Activated CD4-positive, alpha-beta T cell treated with anti-CD3 and anti-CD28 coated beads, Interleukin-2, amount 10 ng/mL, durations not matched to agents 7 days and 5 days (primary cell): ENCODE measurements at places on chromosomes 7 and 10.

DNA sequence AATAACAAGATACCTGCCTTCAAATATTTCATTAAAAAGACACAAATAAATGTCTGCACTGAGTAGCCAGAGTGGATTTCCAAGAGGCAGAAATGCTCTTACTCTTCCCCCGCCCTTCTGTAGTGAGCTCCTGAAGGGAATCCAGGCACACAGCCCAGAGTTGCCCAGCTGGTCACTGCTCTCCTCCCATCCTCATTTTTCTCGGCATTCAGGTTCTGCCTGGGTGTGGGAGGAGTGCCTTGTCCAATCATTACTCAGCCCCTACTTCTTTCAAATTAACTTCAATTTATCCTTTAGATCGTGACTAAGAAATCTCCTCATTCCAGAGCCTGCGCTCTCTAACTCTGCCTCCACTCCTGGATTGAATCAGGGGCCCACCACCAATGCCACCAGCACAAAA, 12.2 kb downstream of the CCDC6 start:
- DNase-seq, result no peak

- no peak for DNase-seq
Measured at GRCh38 chr7:120989257-120990220, 1.0 kb downstream of the CPED1 start.

- DNase-seq, result no peak
Measured at GRCh38 chr7:127914693-127915092, 116.5 kb downstream of the LRRC4 start.

- peak; percentile 77 for DNase-seq
Measured at GRCh38 chr7:76318488-76319353, 16.2 kb downstream of the HSPB1 start.

DNA sequence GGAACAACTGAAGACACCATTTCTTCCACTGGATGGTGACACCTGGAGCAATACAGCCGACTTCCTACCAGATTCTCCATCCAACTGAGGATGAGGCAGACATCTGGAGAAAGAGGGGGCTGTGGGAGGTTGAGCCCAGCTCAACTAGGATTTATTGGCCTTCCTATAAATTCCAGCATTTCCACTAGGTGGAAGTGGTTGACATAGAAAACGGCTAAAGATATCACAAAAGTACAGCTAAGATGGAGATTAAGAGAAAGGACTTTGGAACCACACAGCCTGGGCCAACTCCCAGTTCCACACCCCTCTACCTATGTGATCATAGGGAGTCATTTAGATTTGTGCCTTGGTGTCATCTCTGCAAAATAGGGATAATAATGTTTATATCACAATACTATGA, 61.3 kb upstream of the CAV2 start:
- DNase-seq, result no peak

DNA sequence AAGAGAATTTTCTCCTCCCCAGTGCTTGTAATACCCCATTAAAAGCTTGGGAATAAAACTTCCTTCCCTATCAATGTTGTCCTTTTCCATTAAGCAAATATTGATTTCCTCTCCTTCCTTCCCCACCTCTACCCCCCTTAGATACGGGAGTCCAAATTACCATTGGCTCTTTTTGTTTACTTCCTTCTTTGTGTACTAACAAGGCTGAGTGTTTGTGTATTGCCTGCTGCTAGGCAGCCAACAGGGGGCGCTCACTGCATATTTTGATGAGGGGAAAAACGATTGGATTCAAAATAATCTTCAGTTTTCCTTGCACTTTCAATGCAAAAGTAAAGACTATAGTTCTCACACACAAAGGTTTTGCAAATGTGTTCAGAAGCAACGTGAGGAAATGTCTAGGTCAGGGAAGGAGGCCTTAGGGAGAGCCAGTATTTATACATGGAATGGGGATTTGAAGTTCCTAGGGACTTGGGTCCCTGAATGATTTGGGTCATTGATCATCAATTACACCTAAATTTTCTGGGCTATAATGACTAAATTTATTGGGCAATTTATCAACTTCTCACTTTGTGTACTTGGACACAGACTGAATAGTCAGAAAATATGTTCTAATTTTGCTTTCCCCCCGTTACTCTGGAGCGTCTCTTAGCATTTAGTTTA, 23.6 kb upstream of the VPS41 start:
- DNase-seq, result peak; percentile 58

DNA sequence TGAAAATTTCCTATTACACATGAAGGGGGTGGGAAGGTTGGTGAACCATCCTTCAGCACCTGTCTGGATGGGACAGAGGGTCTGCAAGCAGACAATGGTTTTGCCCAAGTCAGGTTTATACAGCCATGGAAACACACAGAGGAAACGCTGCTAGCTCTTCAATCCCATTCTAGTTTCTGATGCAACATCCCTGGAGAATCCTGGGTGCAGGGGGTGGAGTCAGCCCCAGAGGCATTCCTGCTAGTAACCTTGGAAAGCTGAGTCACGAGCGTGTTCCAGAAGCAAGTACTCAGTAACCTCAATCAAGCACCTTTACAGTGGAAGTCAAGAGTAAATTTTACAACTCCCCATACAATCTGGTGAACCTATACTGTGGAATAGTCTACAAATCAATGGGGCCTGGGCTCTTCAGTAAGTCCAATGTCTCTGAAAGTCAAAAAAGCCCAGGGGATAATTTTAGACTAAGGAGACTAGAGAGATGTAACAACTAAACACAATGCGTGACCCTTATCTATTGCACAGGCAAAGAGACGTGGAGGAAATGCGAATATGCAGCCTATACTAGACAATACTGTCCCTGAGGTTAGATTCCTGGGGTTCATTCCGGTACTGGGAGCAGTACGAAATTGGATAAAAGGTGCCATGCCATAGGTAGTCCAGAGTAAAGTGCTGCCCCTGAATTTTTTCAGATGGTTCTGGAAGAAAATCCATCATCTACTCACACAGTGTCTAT, 95.4 kb downstream of the ZRANB1 start:
- no peak for DNase-seq

DNA sequence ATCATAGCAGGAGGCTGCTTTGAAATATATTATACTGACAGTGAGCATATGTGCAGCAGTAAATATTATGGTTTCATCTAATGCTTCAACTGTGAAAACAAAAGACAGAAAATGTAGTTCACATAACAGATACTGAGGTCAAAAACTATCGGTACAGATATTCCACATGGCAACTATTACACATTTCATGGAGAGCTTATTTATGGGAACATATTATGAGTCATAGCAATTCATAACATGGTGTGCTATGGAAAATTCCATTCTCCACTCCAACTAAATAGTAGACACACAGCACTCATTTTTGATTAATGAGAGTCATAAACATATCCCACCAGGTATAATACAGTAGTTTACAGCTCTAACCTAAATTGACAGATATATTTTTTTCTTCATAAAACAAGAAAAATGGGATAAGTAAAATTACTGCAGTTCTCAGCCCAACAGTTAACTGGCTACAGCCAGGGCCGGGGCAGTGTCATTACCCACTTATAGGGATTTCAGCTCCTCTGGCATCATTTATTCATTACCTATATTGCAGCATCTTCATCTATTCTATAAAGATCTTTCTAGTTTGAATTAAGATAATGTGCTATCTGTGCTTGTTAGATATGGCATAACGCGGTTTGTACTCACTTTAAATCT, 475.6 kb upstream of the KLF6 start:
- DNase-seq, result no peak

DNA sequence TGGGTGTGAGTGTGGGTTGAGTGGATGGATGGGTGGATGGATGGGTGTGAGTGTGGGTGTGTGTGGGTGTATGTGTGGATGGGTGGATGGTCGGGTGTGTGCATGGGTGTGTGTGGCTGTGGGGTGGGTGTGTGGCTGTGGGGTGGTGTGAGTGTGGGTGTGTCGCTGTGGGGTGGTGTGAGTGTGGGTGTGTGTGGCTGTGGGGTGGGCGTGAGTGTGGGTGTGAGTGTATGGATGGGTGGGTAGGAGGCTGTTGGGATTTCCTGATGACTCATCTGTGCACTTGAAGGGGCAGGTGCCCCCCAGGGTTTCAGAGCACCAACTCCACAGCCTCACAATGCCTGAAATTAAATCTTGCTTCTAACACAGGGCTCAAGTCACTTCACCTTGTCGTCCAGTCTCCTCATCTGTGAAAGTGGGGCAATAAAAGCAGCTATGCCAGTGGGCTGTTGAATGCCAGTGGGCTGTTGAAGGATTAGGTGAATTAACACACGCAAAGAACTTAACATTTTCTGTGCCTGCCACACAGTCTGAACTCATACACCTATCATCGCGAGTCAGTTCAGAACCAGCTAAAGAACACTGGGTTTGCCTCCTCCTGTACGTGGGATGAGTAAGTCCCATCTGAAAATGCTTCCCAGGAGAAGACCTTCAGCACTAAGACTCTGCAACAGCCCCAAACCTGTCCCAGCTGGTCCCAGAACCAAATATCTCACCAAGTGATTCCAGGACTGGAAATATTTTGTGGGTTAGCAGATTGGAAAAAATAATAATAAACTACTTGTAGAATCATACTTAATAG, 32.0 kb downstream of the SFMBT2 start:
- DNase-seq, result no peak

- no peak for DNase-seq
Measured at GRCh38 chr10:109328001-109328400, 595.3 kb downstream of the XPNPEP1 start.

GRCh38 chr10:108385963-108386362, 1221.5 kb upstream of the SORCS1 start:
- no peak for DNase-seq

DNA sequence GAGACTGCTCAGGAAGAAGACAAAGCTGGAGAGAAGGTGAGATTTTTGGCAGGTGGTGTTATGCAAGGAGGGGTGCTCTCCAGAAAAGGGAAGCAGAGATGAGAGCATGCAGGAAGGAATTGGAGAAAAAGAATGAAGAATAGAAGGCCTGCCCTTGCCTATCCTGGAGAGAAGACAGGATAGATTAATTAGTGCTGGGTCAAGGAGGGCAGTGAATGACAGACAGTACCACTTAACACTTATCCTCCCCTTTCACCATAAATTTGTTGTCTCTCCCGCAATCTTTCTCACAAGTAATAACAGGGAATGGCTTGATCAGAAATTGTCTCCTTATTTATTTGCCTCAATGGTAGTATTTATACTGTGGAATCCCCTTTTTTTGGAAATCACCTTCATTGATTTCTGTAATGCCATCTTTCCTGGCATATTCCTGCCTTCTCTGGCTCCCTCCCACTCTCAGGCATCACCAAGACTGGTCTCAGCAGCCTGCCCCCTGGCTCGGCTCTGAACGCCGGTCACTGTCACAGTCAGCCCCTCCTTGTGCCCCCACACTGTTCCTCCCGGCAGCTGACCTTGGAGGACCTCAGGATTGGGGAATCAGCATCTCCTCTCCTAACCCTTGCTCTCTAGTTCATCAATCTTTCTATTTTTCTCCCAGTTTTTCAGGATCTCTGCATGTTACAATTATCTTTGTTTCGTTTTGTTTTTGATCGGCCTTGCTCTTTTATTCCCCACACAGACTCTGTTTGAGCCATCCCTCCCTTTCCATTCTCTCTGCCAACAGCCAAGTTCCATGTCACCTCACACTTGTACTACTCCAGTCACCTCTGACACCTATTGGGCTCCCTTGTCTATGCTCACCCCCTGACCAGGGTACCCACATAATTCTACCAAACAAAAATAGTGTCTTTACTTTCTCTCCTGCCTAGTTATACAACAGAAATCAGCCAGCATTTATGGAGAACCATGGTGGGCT, 294.2 kb downstream of the PLXDC2 start:
- no peak for DNase-seq

DNA sequence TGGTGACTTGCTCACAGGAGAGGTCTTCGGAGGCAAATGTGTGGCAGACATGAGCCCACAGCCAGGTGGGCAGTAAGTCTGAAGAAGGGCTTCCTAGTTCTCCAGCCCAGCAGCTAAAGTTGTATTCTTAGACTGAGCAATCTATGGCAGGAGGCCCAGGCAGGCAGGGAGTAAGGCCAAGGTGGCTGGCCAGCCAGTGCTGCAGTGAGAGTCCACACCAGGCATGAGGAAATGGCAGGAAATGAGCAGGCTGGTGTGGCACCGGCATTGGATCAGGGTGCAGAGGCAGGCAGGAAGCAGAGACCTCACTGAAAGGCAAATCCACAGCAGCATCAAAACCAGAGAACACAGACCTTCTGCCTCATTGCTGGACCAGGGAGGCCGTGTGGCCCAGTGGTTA, 84.6 kb upstream of the PDE1C start:
- DNase-seq, result no peak

DNA sequence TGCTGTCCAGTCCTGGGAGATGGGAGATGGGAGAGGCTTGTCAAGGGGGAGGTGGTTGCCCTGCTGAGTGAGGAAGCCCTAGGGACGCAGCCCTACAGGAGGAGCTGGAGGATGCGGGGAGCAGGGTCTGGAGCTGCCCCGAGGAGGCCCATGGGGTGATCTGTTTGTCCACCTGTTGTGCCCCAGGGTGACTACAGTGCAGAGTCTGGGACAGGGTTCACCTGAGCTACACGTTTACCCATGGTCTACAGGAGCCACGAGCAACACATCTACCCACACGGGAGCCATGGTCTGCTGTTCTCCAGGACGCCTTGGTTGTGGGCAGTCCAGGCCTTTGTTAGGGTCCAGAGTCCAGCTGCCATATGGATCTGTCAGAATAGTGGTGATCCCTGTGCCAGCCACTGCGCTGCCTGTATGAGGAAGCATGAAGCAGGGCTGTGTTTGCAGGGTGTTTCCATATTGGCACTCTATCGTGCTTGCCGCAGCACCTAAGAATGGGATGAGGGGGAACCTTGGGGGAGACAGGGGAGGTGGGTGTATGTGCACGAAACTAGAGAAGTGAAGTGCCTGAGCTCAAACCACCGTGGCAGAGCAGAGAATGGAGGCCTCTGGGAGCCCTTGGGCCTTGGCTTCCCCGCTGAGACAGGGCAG, 23.7 kb downstream of the ZNF775 start:
- no peak for DNase-seq
